NCI-H187 treated with DMSO at 0.1 percent for 48 hours (cell line): ENCODE measurements at places on chromosomes 6 and 20.

- DNase-seq: peak; percentile 83
These were observed 8.0 kb upstream of the UQCC2 start for GRCh38 chr6:33719326-33719987.

- DNase-seq: no peak
These were observed 77.8 kb downstream of the BMP7 start for GRCh38 chr20:57188576-57189079.

DNA sequence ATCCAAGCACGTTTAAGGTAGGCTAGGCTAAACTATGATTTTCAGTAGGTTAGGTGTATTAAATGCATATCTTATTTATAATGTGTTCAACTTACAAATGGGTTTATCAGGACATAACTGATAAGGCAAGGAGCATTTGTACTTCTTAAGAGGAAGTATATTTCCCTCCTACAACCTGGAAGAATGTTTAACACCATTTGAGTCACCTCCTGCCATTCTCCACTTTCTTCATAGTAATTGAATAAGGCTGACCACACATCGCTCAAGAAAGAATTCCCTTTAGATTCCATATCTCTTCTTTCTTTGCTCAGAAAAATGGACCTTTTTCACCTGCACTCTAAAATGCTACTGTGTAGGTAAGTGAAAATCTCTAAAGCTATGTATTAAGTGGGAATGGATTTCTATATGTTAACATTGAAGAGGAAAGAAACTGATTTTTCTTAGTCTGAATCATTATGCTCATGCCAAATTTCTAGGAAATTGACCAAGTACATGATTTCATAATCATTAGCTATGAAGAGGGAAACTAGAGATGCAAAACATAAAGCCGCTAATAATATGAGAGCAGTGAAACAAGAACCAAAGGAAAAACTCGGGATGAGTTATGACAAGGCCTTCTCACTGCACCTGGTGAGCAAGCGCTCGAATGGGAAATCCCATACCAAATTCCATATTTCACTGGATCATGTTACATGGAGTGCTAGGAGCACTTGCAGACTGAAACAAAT is 210.4 kb downstream of the ALDH8A1 start:
- DNase-seq: no peak

DNA sequence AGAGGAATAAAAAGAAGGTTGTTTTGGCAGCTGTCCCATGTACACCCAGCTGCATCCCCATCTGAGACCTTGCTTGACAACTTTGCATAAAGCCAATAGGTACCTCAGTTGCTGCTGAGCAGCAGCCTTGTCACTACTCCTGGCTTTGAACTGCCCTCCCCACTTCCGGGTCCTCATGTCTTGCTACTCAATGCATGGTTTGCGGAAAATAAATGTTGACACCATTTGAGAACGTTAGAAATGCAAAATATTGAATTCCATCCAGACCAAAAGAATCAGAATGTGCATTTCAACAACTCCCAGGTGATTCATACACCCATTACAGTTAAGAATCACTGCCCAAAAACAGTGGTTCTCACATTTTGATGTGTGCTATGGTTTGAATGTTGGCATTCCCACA is 32.9 kb downstream of the GPX5 start:
- no peak for DNase-seq

GRCh38 chr20:62822788-62823651 is 6.2 kb downstream of the COL9A3 start:
- DNase-seq: no peak

- no peak for DNase-seq
These were observed 3.8 kb downstream of the DEK start for GRCh38 chr6:18260448-18261106.

DNA sequence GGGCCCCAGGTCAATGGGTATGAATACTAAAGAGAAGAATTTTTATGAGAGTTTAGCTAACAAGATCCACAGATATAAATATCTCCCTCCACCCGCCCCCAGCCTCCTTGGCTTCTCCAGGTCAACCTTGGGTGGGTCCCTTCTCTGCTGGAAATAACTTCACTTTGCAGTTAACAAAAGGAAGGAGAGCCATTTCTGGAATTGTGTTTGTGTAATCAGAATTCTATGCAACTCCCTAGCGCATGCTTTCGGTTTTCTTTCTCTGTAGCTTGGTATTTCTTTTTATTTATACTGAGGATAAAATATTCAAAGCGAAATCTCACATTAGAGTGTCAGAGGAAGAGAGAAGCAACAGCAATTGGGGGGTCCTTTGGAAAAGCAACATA is 27.1 kb downstream of the RIPOR2 start:
- no peak for DNase-seq

DNA sequence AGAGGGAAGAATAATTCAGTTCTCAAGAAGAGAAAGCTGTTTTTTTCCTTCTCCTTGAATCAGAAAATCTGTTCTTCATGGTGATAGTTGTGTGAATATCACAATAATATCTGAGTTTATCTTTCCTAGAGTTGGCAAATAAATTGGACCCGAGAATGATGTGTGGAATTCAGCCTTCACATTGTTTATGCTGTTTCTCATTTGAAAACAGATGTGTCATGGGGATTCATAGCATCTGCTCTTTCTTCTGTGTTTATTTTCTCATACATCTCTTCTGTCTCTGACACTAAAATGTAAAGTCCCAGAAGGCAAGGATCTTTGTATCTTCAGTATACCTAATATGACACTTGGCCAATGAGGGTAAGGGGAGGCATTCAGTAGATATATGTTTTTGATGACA is 103.6 kb upstream of the SGK1 start:
- no peak for DNase-seq

DNA sequence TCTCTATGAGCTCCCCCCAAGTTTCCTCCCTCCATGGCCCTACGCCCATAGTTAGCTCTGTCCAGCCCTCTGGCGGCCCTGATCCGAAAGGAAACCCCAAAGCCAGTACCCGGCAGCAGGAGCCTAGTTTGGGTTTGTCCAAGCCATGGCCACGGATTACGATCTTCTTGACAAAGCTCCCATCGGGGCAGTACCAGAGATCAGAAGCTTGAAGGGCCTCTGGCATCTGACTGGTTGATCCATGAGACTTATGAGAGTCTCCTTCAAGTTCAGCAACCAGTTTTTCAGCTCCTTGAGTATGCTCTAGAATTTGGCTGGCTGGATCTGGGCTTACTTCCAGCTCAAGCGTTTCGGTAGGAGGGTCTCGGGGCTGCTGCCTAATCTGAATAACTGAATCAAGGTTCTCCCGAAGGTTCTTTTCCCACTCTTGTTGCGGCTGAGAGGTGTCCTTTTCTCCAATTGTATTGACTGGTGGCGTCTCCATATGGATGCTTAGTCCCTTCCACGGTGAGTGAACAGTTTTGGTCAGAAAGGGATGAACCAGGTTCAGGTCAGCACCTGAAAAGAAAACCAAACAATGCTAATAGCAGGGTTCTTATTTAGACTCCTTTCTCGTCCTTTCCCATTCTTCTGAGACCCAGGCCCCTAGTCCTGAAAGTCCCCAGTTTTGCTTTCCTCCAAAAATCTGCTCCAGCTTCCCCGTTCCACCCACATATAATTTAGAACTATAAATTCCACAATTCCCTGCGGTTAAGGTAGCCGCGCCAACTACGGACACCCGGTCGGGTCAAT is 595 bp downstream of the FKBPL start:
- no peak for DNase-seq

- no peak for DNase-seq
These were observed 15.3 kb downstream of the TNFAIP3 start for GRCh38 chr6:137882225-137882961.

- peak; percentile 18 for DNase-seq
These were observed 186.3 kb downstream of the ADGB start for GRCh38 chr6:146785001-146785585.

DNA sequence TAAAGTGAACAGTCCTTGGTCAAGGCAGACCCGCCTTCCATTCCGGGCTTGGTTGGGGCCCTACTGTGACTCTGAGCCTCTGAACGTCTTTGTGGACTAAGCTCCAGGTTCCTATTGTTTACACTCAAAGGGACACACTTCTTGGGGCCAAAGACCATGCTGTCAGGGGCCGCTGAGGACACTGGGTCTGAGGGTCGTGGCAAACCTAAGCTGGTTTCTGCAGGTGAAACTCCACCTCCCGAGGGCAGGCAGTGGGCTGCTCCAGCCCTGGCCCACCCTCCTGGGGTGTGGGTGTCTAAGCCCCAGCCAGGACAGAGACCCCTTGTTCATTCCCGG is 43.1 kb downstream of the DSTN start:
- no peak for DNase-seq

- DNase-seq: no peak
These were observed 88.6 kb downstream of the MCHR2 start for GRCh38 chr6:99905209-99906106.

- peak; percentile 65 for DNase-seq
These were observed 23.9 kb downstream of the ARMC2 start for GRCh38 chr6:108872141-108872557.

DNA sequence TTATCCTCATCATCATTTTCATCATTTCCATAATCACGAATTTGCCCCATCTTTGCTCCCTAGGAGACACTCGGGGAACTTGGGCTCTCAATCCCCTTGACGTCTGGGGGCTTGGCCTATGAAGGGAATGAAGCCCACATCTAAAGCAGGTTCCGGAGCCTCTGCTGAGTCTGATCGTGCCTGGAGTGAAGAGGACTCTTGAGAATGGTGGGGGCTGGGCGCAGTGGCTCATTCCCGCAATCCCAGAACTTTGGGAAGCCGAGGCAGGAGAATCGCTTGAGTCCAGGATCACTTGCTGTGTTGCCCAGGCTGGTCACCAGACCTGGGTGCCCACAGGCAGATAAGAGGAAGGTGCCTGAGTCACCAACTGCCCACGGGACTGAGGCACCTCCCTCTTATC is 114.5 kb downstream of the SYCP2 start:
- DNase-seq: no peak

- no peak for DNase-seq
These were observed 12.4 kb upstream of the GTSF1L start for GRCh38 chr20:43739148-43739749.

- no peak for DNase-seq
These were observed 61.5 kb upstream of the CD93 start for GRCh38 chr20:23147647-23147963.

GRCh38 chr6:31033075-31033474 is 22.8 kb downstream of the MUC22 start:
- no peak for DNase-seq

DNA sequence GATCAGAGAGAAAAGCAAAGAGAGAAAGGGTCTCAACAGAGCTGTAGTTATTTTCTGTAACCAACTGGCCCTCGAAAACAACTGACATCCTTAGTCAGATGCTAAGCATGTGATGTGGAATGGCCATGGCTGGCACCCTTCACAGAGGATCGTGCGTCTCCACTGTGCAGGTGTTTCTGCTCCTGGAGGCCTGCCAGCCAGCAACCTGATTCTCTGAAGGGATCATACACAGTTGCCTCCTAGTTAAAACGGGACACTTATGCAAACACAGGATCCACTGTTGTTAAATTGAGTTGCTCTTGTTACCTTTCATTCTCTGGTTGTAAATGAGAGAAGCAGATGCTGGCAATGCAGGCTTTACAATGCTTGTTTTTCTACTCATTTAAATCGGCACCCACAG is 148.5 kb downstream of the HDGFL1 start:
- peak; percentile 65 for DNase-seq

GRCh38 chr20:47448429-47448828 is 53.3 kb upstream of the NCOA3 start:
- no peak for DNase-seq

DNA sequence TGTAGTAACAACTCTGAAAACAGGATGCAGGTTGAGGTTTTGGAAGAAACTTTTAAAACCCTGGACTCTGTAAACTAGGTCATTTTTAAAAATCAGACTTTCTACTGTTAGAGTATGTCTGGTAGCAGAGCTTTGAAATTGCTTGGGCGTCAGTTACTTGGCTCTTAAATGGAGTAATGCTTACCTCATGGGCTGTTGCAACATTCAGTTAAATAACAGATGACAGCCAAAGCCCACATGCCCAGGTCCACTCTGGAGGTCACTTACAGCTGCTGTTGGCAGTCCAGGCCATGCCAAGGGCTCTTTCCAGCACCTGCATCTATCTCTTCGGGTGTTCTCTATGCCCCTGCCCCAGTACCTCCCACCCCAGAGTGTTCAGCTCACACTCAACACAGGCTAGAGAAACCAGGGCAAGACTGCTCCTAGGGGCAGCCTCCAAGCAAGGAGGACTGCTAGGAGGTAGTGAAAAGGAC is 96.4 kb downstream of the BANF2 start:
- DNase-seq: no peak

GRCh38 chr20:55424968-55425367 is 580.4 kb downstream of the CBLN4 start:
- DNase-seq: no peak

- no peak for DNase-seq
These were observed 677 bp downstream of the PXMP4 start for GRCh38 chr20:33719277-33719988.

DNA sequence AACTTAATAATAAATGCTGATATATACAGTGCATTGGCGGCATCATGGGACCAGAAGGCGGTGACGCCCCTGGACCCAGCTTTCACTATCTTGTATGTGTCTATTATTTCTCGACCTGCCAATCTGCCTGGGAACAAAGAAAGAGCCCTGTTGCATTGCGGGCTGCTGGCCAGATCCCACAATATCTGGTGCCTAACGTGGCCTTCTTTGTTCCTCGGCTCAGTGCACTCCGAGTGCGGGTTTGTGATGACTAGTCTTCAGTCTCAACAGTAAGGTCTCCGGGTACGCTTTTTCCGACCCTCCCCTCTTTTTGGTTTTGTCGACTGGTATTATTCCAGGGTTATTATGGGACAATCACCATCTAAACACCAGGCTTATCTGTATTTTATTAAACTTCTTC is 291.5 kb downstream of the TBC1D32 start:
- no peak for DNase-seq

DNA sequence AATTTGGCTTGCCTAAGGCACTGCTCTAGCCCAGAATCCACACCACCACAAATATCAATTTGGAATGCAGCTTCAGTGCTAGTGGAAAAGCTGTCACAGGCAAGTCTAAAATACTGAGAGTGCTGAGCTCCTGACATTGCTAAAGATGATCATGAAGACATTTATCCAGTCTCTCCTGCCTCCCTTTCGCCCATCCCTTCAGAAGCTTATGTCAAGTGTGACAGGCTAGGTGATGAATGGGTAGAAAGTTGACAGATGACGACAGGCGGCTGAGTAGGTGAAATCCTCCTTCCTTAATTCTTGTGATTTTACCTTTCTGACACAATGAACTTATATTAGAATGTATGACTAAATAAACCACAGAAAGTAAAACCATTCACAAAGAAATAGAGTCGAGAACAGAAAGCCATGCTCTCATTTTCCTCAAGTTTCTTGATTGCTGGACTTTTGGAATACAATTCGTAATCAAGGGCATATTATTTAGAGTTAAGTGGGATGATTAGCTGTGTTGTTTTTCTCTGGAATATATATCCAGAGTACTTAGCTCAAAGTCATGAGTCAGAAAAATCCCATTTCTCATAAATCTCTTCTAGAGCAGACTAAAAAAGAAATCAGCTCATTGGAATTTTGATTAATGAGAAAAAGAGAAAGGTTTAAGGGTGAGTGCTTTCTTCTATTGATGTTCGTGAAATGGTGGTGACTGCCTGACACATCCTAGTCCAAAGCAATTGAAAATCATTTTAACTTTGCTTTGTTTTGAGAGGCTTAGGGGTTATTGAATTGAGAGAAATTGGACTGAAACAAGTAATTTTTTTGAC is 1228.2 kb upstream of the CITED2 start:
- no peak for DNase-seq
